ENCODE measurements at places on chromosomes 16 and 17. TPM values are rescaled to one million over a fixed set of nuclear protein-coding genes. Genes with fewer than 3 reads are reported as not detected.

The SLC13A2 gene
- total RNA-seq: not detected

The CD300E gene
- total RNA-seq: not detected

The PIPOX gene
- total RNA-seq: 8.8 TPM

The CPHXL2 gene
- total RNA-seq: not detected

The KCNH6 gene
- total RNA-seq: 0.08 TPM

The CCR7 gene
- total RNA-seq: 287 TPM

The TNFRSF13B gene
- total RNA-seq: not detected

The ADGRG3 gene
- total RNA-seq: 0.84 TPM

The TBC1D3E gene
- not detected for total RNA-seq

The PLA2G10 gene
- total RNA-seq: not detected

The SCGB1C2 gene
- total RNA-seq: not detected

The C16orf89 gene
- total RNA-seq: not detected
